Peyer's patch (tissue), 4 donors: ENCODE measurements at places on chromosomes 5 and 9. TPM values are rescaled to one million over a fixed set of nuclear protein-coding genes. Genes with fewer than 3 reads are reported as not detected.

- no peak overlapping the region for H3K27ac ChIP-seq
- H3K4me1 ChIP-seq: no peaks in the 10 kb centered on the region
- H3K4me3 ChIP-seq: no peak overlapping the region
- no peak for DNase-seq
- H3K36me3 ChIP-seq: no peaks in the 10 kb centered on the region
These were observed 312.3 kb upstream of the NREP start for GRCh38 chr5:112069329-112069728.

- H3K27me3 ChIP-seq: no peaks in the 10 kb centered on the region
- H3K36me3 ChIP-seq: no peaks in the 10 kb centered on the region
- H3K4me3 ChIP-seq: no peak overlapping the region
- no peak overlapping the region for H3K27ac ChIP-seq
- no peak for DNase-seq
- no peaks in the 10 kb centered on the region for H3K4me1 ChIP-seq
These were observed 84.6 kb downstream of the ANKRD55 start for GRCh38 chr5:56148453-56148971.

GRCh38 chr5:172751761-172752510, 19.1 kb downstream of the DUSP1 start:
- no peak for DNase-seq
- H3K36me3 ChIP-seq: no peaks in the 10 kb centered on the region
- H3K4me3 ChIP-seq: no peak overlapping the region
- no peaks in the 10 kb centered on the region for H3K27me3 ChIP-seq

Gene PCDHB16
- total RNA-seq: 0.40 TPM
